ENCODE measurements at places on chromosomes 5 and 9.
A peak's percentile ranks its signal among the peaks of the same experiment; 100 is the strongest.

DNA sequence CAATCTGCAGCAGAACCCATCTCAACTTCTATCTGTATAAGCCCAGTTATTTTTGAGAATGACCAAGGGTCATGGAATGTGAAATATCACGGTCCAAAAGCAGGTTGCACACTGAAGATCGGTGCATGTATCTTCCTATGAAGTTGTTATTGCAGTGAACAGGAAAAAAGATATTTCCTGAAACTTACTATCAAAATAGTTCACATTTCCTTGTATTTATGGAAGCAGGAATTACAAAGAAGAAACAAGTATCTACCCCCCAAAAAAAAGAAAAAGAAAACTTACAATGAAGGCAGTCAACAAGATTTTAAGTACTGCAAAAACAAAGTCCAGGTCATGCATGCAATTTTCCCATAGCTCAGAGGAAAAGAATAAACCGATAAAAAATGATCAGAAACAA, 70.0 kb downstream of the MPDZ start:
- no peaks in the 10 kb centered on the region for H3K4me1 ChIP-seq
- no peak overlapping the region for H3K27ac ChIP-seq
- DNase-seq = no peak
- H3K4me3 ChIP-seq = no peak overlapping the region
- H3K36me3 ChIP-seq = no peaks in the 10 kb centered on the region

DNA sequence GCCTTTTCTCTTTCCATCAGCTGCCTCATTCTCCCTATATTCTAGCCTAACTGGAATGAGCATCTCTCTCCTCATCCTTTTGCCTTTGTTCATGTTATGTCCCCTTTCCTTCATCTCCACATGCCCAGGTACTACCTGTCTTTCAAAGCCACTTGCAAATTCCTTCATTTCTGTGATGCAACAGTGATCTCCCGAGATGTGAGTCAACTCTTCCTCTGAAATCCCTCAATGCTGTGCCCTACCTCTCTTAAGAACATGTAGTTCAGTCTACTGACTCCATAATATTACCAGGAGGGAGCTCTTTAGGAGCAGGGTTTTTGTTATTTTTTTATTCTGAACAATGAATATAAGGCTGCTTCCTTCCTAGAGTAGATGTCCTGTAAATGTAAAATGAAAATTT, 91.6 kb downstream of the ZNF462 start:
- no peaks in the 10 kb centered on the region for H3K4me1 ChIP-seq
- no peak for DNase-seq
- no peaks in the 10 kb centered on the region for H3K36me3 ChIP-seq
- H3K4me3 ChIP-seq = no peak overlapping the region
- no peaks in the 10 kb centered on the region for H3K27me3 ChIP-seq

DNA sequence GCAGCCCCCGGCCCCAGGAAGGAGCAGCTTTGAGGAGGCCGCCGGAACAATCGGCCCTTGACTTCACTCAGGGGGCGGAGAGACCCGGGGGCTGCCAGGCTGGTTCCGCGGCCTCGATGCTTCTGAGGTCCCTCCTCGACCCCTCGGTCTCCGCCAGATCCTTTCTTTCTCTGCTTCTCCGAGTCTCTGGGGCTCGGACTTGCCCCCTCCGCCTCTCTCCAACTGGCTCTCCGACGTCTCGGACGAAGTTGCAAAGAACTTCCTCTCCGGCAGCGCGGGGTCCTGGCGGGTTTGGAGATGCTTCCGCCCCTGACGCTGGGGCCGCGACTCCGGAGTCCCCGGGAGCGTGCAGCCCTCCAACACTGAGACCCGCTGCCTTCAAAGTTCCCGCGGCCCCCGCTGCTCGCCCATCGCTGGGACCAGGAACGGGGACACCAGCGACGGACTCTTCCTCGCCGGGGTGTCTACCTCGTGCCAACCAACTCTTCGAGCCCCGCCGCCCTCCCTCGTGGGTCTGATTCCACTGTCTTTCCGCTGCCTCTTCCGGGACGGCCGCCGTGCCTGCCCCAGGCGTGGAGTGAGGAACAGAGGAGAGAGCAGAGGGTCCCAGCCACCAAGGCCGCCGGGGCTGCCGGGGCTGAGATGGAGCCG, 7.0 kb downstream of the PAX5 start:
- peaks cover 12% of the 10 kb centered on the region for H3K36me3 ChIP-seq
- H3K4me3 ChIP-seq = peak overlapping the region; percentile 60
- H3K4me1 ChIP-seq = peaks cover 32% of the 10 kb centered on the region
- DNase-seq = no peak
- H3K27me3 ChIP-seq = peaks cover 87% of the 10 kb centered on the region
- H3K27ac ChIP-seq = no peak overlapping the region

DNA sequence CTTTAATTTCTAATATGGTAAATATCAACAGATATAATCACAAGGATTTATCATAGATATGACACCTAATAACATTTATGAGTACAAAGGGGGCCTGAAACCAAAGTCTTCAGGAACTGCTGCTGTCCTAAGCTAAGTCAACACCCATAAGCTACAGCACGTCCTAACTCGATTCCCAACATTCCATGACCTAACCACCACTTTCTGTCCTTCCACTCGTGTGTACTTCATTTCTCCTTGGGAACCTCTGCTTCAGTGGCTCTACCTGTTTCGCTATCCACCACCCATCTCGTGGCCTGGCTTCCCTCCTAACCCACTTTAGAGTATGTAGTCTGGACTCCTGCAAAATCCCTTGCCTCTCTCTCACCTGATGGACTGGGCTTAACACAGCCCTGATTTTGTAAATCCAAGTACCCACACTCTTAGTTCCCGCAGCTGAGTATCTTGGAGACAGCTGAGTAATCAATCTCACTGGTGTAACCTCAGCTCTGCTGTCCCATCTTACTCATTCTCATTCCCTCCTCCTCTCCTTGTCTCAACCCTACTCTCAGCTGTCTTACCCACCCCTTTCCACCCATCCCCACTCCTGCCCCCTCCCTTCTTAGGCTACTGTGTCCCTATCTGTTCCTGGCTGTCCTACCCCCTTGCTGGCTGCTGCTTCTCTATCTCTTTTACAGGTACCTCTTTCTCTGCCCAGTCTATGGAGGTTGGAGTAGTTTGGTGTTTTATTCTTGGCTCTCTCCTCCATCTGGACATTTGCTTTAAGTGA, 101.8 kb downstream of the MAST4 start:
- no peak overlapping the region for H3K27ac ChIP-seq
- H3K4me1 ChIP-seq = no peaks in the 10 kb centered on the region

- no peak overlapping the region for H3K4me3 ChIP-seq
- H3K27ac ChIP-seq = no peak overlapping the region
- no peaks in the 10 kb centered on the region for H3K36me3 ChIP-seq
- no peak for DNase-seq
Measured at GRCh38 chr5:167051402-167051768, 1240.1 kb upstream of the WWC1 start.

GRCh38 chr9:122318284-122318683, 52.5 kb upstream of the PTGS1 start:
- peaks cover 3% of the 10 kb centered on the region for H3K4me1 ChIP-seq
- peaks cover 25% of the 10 kb centered on the region for H3K36me3 ChIP-seq
- no peak overlapping the region for H3K27ac ChIP-seq
- H3K4me3 ChIP-seq = no peak overlapping the region

GRCh38 chr9:20570756-20571155, 51.5 kb downstream of the MLLT3 start:
- H3K4me3 ChIP-seq = no peak overlapping the region
- peaks cover 58% of the 10 kb centered on the region for H3K4me1 ChIP-seq
- no peak overlapping the region for H3K27ac ChIP-seq

GRCh38 chr9:69120380-69121154, 53.5 kb upstream of the TJP2 start:
- DNase-seq = no peak
- H3K36me3 ChIP-seq = peaks cover 4% of the 10 kb centered on the region
- peak overlapping the region; percentile 90 for H3K4me3 ChIP-seq
- peaks cover 4% of the 10 kb centered on the region for H3K4me1 ChIP-seq

- H3K36me3 ChIP-seq = no peaks in the 10 kb centered on the region
- H3K27me3 ChIP-seq = peaks cover 49% of the 10 kb centered on the region
- no peaks in the 10 kb centered on the region for H3K4me1 ChIP-seq
- no peak overlapping the region for H3K27ac ChIP-seq
- H3K4me3 ChIP-seq = no peak overlapping the region
- DNase-seq = no peak
Measured at GRCh38 chr9:132748450-132748849, 78.2 kb downstream of the GTF3C4 start.

DNA sequence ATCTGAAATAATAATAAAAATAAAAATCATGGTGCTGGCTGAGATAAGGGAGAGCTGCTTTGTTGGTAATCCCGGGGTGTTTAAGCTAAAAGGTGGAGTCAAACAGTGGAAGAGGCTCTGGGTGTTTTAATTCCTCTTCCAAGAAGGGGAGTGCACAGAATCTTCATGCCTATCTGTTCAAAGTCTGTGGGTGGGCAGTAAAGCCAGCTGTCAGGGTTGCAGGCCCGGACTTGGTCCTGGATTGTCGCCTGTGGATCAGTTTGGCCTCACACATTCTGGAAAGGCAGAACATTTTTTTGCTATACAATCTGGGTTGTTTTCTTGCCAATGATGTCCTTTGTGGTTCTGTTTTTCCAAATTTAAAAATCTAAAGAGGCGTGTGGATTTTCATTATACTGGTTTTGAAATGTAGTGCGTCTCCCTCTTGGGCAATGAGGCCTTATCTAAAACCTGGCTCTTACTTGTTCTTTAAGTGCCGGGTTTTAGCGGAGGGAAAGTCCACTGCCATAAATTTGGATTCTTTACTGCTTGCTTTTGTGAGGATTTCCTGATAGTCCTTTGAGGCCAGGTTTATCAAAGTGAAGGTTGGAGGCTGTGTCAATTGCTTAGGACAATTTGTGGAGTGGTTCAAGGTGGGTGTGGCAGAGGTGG, 5.8 kb downstream of the ANKDD1B start:
- no peaks in the 10 kb centered on the region for H3K36me3 ChIP-seq
- no peaks in the 10 kb centered on the region for H3K4me1 ChIP-seq
- no peaks in the 10 kb centered on the region for H3K27me3 ChIP-seq
- DNase-seq = no peak
- H3K27ac ChIP-seq = no peak overlapping the region

DNA sequence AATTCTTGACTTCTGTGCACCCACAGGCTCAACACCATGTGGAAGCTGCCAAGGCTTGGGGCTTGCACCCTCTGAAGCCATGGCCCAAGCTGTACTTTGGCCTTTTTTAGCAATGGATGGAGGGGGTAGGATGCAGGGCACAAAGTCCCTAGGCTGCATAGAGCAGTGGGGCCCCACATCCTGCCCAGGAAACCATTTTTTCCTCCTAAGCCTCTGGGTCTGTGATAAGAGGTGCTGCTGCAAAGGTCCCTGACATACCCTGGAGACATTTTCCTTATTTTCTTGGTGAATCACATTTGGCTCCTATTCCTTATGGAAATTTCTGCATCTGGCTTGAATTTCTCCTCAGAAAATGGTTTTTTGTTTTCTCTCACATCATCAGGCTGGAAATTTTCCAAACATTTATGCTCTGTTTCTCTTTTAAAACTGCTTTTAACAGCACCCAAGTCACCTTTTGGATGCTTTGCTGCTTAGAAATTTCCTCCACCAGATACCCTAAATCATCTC, 482.7 kb upstream of the TLE4 start:
- no peaks in the 10 kb centered on the region for H3K27me3 ChIP-seq
- H3K36me3 ChIP-seq = no peaks in the 10 kb centered on the region
- H3K4me1 ChIP-seq = no peaks in the 10 kb centered on the region
- no peak overlapping the region for H3K4me3 ChIP-seq
- H3K27ac ChIP-seq = no peak overlapping the region

GRCh38 chr5:122697191-122697590, 77.7 kb upstream of the SNX2 start:
- no peak overlapping the region for H3K4me3 ChIP-seq
- no peaks in the 10 kb centered on the region for H3K36me3 ChIP-seq
- no peak for DNase-seq
- no peaks in the 10 kb centered on the region for H3K4me1 ChIP-seq
- H3K27ac ChIP-seq = no peak overlapping the region

All from effector memory CD8-positive, alpha-beta T cell (primary cell).